ENCODE measurements at places on chromosomes 16 and 17.

DNA sequence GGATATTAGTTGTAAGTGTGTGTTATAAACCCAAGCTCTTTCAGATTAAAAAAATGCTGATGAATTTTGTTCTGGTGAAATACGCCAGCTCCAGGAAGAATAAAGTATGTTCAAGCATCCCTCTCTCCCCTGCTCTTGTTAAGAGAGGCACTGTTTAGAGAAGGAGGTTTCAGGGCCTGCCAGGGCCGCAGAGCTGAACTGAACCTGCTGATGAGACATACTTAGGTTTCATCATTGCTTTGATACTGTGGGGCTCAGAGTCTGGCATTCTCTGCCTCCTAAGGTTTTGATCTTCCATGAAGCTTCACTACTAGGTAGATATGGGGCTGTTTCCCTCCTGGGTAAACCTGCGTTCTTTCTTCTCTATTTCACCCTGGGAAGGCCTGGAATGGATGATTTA lies 175.3 kb upstream of the FAM20A start:
- DNase-seq: no peak

GRCh38 chr17:76541739-76542454 lies 2.1 kb downstream of the PRCD start:
- peak; percentile 88 for DNase-seq

DNA sequence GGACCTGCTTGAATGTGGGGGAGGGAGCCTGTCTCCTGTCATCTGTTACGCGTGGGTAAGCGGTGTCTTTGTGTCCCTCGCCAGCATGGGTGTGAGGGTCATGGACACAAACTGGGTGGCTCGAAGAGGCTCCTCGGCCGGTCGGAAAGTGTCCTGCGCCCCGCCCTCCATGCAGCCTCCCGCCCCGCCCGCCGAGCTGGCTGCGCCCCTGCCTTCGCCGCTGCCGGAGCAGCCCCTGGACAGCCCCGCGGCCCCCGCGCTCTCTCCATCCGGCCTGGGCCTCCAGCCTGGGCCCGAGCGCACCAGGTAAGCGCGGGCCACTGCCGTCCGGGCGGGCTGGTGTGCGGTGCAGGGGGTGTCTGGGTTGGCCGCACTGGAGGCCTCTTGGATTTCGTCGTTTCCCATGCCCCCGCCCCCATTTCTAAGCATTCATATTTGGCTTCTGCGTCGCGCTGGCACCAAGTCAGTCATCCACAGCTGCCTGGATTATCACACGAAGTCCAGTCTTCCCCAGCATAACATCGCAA lies 43.8 kb downstream of the ELAC2 start:
- no peak for DNase-seq

GRCh38 chr17:60823515-60823914 lies 145.9 kb downstream of the BCAS3 start:
- no peak for DNase-seq

GRCh38 chr16:49824593-49824992 lies 31.3 kb downstream of the ZNF423 start:
- DNase-seq: no peak

- no peak for DNase-seq
These were observed 272.4 kb downstream of the IRF8 start for GRCh38 chr16:86171329-86171728.

DNA sequence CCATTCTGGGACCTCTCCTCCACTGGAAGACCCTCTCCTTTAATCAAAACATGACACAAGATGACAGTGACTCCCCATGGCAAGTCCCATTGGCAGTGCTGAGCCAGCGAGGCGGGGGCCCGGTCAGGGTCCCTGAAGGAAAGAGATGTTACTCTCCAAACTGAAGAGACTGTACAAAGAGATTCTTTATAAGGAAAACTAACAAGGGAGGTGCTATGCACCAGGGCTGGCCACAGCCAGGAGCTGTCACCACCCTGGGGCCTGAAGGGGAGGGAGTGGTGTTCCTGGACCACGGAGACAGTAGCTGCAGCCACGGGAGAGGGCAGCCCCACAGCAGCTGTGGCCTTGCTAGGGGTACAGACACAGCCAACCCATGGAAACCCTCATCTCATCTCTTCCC lies 123.1 kb downstream of the XYLT1 start:
- no peak for DNase-seq

DNA sequence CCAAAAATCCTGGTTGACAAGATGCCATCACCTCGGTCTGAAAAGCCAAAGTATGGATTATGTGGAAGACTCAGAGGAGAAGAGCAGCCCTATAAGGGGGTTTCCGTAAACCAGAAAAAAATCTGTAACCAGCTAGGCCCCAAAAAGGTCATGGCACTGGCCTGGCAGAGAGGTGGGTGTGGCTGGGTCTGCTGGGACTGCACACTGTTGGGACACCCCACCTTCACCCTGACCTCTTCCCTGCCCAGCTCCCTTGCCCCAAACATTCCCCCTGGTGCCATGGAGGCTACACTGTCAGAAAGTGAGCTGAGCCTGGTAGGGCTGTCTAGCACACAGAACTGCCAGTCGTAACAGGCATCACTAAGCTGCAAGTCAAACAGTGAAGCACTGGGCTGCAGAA lies 6.5 kb downstream of the SLC47A2 start:
- DNase-seq: no peak

DNA sequence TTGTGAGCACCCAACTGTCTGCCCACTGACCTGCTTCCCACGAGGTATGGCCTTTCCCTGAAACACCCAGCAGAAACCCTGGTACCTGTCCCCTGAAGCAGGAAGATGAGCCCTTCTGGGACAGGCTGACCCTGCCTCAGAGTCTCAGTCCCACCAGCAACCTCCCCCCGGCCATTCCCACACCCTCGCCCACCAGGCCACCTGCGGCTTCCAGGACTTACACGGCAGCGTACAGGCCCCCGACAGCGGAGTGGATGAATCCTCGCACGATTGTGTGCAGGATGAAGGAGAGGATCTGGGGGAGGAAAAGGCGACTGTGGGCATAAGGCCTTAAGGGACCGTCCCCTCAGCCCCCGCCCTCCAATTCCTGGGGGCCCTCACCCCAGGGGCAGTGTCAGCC lies 15.4 kb upstream of the PITPNA start:
- DNase-seq: no peak

- DNase-seq: no peak
These were observed 646 bp downstream of the CBX2 start for GRCh38 chr17:79778504-79779083.

DNA sequence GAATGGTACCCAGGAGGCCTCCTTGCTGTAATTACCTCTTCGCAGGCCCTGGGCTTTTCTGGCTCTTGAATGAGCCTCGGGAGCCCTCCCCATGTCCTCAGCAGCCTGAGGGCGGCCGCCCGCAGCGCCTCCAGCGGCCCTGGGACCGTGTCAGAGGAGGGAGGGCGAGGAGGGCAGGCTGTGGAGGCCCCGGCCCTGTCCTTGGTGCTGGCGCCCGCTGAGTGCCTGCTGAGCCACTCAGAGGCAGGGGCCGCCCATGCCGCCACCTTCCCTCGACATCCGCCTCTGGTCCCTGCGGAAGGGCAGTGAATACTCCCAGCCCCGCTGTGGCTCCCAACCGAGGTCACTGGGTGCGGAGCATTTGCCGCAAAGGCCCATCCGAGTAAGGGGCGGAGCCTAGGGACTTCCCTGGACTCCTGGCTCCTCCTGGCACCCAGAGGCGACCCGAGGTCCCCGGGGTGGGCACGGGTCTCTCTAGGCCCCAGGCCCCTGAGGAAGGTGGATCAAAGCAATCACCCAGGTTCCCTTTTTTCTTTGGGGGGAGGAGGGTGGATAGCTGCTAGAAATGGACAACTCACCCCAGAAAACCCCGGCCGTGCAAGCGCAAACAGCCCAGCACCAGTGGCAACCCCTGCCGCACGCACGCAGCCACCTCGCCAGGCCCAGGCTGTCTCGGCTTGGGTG lies 2.8 kb downstream of the RBFOX3 start:
- DNase-seq: no peak

DNA sequence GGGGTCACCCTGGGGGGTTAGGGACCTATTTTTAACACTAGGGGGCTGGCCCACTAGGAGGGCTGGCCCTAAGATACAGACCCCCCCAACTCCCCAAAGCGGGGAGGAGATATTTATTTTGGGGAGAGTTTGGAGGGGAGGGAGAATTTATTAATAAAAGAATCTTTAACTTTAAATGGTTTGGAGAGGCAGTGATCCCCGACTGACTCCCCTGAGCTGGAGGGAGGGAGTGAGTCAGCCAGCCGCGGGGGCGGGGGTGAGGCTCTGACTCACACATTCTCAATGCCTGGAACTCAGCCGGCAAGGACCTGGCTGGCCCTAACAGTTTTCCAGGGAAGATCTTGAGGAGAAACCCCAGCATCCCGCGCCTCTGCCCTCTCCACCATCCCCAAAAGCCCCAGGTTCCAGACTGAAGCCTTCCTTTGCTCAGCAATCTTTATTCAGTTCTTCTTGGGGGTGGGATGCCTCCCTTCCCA lies 1.5 kb downstream of the HCFC1R1 start:
- DNase-seq: peak; percentile 77

- DNase-seq: no peak
These were observed 134.5 kb downstream of the CDH13 start for GRCh38 chr16:82761236-82761635.

DNA sequence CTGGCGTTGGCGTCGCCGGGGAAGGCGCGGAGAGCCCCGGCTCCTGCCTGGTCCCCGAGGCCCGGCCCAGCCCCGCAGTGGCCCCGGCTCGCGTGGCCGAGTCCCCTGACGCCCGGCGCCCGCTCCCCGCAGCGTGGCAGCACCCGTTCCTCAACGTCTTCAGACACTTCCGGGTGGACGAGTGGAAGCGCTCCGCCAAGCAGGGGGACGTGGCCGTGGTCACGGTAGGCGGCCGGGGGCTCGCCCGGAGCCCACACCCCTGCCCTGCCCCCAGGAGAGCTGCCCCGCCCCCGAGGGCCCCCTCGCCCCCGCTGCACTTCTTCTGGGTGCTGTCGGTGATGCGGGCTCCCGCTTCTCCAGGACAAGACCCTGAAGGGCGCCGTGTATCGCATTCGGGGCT lies 466 bp downstream of the WDR90 start:
- DNase-seq: no peak

DNA sequence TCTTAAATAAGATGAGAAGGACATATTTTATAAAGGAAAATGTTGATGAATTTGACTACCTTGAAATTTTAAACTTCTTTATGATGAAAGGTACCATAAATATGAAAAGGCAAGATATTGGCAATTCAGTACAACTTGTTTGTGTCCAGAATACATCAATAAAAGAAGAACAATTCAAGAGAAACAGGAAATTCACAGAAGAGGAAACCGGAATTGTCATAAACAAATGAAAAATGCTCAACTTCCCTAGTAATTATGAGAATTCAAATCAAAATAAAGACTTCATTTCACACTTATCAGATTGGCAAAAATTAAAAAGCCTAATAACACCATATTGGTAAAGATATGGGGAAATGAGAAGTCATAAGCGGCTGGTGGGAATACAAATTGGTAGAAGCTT lies 54.3 kb downstream of the WSB1 start:
- no peak for DNase-seq

- DNase-seq: no peak
These were observed 11.7 kb downstream of the SGCA start for GRCh38 chr17:50177476-50177875.

GRCh38 chr17:27489045-27489715 lies 32.9 kb downstream of the KSR1 start:
- DNase-seq: no peak

GRCh38 chr16:71882505-71883167 lies 1.3 kb downstream of the ZNF821 start:
- peak; percentile 95 for DNase-seq

DNA sequence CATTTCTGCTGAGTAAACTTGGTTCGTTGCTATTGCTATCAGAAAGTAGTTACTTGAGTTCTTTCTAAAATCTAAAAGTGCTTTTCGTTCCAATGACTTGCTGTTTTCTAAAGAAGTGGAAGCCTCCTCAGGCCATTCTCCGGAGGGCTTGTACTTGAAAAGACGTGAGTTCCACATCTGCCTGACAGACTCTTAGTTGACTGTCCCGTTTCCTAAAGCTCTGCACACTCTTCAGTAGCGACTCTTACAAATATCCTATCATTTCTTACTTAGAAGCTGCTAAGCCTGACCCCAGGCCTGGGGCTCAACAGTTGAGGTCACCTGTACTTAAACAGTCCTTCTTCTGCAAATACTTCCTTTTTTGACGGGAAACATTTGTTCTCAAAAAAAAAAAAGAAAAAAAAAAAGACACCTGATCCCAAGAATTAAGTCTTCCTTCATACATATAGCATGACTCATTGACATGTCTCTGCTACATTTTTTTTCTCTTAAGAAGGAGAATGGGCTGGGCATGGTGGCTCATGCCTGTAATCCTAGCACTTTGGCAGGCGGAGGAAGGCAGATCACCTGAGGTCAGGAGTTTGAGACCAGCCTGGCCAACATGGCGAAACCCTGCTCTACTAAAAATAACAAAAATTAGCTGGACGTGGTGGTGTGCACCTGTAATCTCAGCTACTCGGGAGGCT lies 61.5 kb downstream of the DHRS7C start:
- DNase-seq: no peak

DNA sequence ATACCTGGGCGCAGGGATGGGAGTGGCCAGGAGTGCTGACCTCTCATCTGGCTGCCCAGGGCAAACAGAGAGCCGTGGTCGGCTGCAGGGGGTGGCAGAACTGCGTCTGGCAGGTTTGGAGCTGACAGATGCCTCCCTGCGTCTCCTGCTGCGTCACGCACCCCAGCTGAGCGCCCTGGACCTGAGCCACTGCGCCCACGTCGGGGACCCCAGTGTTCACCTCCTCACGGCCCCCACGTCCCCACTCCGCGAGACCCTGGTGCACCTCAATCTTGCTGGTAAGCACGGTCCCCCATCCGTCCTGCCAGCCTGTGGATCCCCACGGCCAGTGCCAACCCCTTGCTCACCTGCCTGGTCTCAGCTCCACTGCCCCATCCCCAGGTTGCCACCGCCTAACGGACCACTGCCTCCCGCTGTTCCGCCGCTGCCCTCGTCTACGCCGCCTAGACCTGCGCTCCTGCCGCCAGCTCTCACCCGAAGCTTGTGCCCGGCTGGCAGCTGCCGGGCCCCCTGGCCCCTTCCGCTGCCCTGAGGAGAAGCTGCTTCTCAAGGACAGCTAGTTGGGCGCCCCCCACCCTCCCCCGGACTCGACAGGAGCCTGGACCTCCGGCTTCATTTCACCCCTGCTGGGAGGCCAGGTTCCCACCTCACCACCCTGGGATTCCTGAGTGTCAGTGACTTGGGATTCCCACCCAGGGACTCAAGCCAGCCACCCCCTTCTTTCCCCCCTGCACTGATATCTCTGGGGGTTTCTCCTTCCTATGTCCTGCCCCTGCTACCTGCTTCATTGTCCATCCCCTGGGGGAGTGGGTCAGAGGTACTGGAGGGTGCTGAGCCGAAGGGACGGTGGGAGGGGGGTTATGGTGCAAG lies 2.0 kb upstream of the ORAI3 start:
- no peak for DNase-seq

Measured in cerebellar cortex (tissue), 1 donor.